ENCODE measurements at places on chromosomes 5 and 9.

DNA sequence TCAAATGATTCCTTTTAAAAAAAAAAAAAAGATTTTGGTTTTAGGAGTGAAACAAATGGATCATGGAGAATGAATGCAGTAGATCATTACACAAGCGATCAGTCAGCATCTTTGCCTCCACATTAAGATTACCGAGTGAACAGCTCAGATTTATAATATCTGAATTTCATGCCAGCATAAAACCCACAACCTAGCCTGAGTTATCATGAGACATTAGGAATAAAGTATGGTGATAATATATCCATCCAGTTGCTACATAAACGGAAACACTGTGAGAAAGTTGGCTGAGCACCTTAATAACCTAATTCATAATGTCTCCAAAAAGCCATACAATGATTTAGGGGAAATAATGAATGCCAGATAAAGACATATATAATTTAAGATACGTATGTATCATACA is 553.1 kb upstream of the TUSC1 start:
- DNase-seq = no peak

DNA sequence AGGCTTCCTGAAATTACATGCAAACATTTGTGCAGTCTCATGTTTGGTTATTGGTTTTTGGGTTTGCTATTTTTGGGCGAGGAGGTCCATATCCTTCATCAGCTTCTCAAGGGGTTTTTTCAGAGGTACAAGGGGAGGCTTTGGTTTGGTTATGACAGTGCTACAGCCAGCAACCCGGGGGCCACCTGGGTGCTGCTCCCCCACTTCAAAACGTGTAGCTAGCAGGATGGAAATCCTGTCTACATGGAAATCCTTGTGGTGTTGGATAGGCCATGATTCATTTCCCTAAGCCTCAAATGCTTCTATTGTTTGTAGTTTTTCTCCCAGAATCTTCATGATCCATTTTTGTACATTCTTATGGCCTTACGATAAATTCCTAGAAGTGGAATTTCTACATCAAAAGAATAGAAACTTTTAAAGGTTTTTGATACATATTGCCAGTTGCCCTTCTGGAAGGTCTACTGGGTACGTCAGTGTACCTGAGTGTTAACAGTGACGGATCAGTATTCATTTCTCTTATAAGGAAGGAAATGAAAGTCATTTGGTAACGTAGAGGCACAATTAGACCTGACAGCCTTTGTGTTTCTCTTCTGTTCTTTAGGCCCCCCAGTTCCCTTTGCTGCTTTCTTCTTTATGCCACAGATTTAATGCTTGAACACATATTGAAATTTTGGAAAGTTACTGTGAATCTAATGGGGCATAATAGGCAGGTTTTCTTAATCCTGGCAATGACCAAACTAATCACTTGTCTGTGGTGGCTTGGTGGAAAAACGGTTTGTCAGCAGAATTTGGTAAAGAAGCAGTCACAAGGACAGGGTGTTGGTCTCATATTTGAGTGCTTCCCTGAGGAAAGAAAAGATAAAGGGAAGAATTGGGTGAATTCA is 69.7 kb upstream of the ABL1 start:
- DNase-seq = no peak

DNA sequence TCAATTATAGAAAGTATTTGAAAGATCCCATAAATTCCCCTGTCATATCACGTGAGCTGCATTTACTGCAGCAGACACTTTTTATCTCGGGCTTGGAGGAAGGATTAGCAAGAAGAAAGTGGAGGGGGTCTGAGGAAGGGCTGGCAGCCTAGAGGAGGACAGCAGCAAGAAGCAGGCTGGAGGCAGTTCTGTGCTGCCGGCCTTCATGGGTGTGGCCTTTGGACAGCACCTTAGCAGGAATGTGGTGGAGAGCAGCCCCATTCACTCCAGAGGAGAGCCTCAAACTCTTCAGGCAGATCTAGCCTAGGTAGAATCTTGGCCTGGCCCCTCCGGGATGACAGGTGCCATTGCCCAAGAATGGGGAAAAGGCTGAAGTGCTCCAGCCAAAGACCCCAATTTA is 89.8 kb upstream of the GABRP start:
- DNase-seq = no peak

GRCh38 chr5:90015584-90016018 is 394.0 kb downstream of the CETN3 start:
- no peak for DNase-seq

DNA sequence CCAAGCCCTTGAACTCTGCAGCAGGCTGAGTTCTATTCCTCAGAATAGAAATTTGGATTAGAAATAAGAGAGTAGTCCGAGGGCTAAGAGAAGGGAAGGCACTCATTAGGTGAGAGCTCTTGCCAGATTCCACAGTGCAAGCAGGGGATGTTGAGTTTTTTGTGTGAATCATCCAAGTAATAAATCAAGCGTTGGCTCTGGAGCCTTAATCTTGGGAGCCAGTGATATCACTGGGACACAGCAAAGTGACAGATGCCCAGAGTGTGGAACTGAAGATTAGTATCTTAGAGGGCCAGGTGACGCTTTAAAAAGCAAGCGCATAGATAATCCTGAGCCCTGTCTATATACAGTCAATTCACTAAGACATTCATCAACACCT is 60.3 kb downstream of the FOXD1 start:
- DNase-seq = no peak

GRCh38 chr5:29382780-29383179 is 1810.7 kb upstream of the CDH6 start:
- no peak for DNase-seq

GRCh38 chr9:97703437-97704344 is 6.6 kb upstream of the XPA start:
- no peak for DNase-seq

GRCh38 chr9:88973281-88974045 is 17.8 kb upstream of the S1PR3 start:
- DNase-seq = no peak

DNA sequence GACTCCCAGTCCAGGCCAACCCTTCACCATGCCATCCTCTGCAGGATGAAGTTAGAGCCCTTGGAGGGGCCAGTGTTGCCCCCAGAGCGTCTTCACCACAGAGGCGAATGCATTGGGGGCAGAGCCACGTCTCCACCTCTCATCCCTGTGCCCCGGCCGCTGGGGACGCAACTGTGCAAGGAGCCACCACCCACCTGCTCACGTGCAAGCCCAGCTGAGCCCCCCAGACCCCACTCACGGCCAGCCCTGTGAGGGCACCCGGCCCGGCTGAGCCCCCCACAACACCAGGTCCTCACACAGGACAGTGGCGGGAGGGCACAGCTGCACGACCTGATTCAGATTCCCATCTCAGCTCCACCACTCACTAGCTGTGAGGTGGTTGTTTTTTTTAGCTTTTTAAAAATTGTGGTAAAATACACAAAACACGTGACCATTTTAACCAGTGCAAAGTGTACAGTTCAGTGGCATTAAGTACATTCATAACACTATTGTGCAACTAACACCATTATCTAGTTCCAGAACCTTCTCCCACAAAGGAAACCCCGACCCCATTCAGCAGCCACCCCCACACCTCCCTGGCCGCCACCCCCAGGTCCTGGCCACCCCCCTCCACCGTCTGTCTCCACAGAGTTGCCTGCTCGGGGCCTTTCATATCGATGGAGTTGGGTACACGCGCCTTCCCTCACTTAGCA is 33.5 kb upstream of the UBAC1 start:
- no peak for DNase-seq

GRCh38 chr9:36903541-36904435 is 130.3 kb downstream of the PAX5 start:
- DNase-seq = peak; percentile 41

GRCh38 chr9:24552526-24553182 is 7.0 kb upstream of the IZUMO3 start:
- DNase-seq = no peak

- no peak for DNase-seq
These were observed 173.2 kb downstream of the CCDC192 start for GRCh38 chr5:127876384-127876783.

GRCh38 chr9:105842023-105842644 is 147.8 kb downstream of the TMEM38B start:
- no peak for DNase-seq

DNA sequence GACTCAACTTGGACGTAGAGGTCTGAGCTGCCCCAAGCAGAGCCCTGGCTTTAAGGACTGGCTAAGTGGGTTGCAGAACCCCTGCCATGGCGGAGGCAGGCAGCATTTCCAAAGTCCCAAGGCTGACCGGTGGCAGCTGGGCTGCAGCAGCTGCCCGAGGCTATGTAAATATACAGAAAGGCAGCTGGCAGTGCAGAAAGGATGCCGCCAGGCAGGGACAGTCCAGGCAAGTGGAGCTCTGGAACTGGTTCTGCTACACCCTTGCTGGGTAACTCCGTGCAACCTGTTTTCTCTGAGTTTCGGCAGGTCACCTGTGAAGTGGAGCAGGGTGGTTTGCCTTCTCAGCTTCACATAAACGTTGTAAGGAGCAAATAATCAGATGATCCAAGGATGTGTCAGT is 46.0 kb downstream of the SHB start:
- DNase-seq = no peak

- DNase-seq = no peak
These were observed 79.0 kb upstream of the TRIM32 start for GRCh38 chr9:116608064-116608463.

GRCh38 chr5:26868504-26868903 is 169.9 kb downstream of the CDH9 start:
- no peak for DNase-seq

DNA sequence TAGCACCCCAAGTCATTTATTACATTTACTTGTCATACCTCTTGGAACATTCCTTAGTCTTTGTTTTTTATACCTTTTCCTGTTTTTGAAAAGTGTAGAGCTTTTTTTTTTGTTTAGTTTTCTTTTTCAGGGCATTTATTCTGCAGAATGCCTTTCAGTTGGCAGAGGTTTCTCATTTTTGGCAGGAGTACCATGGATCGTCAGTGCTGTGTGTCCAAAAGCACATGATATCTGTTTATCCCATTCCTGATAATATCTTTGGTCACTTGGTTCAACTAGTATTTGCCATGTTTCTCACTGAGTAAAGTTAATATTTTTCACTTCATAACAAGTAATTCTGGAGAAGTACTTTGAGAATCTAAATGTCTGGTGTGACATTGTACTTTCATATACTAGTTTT is 10.7 kb downstream of the OGN start:
- DNase-seq = no peak

- DNase-seq = no peak
These were observed 187.7 kb downstream of the TLE4 start for GRCh38 chr9:79759460-79759859.

DNA sequence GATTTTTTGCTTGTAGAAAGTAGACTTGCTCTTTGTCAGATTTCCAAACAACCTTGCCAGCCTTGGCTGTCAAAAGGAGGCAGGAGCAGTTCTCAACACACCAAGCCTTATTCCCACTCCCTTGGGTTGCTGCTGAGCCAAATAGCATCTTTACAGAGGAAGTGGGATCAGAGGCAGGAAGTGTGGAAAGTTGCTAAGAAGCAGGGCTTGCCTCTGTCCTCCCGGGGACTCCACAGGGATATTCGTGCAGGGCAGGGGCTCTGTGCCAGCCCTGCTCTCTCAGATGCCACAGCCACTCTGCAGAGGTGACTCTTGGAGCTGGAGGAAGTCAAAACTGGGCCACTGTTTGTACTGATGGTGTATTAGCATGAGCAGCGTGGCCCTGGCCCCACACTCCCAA is 24.3 kb downstream of the PTPDC1 start:
- no peak for DNase-seq

DNA sequence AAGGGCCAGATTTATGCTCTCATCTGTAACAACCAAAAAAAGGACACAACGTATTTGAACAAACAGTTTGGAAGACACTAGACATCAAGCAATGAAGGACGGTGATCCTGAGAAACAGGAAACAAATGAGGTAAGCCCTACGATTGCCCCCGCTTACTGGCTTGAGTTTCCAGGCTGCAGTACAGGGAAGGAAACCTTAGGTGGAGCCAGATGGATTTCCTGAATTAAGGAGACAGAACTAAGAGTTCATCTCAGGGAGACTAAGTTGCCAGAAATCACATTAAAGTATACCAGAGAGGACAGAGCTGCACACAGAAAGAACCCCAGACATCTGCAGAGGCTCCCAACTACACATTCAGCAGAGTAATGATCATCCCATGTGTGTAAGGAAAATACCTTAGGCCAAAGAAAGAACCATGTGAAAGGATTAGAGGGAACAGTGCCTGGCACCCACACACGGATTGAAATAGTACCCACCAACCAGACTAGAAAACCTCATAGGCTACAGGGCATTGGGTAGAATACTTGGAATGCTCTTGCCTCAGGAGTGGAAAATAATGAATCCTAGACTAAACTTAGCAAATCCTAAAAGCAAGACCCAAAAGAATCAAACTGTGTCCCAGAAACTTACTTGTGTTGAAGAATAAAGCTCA is 99.3 kb upstream of the NIPBL start:
- no peak for DNase-seq

DNA sequence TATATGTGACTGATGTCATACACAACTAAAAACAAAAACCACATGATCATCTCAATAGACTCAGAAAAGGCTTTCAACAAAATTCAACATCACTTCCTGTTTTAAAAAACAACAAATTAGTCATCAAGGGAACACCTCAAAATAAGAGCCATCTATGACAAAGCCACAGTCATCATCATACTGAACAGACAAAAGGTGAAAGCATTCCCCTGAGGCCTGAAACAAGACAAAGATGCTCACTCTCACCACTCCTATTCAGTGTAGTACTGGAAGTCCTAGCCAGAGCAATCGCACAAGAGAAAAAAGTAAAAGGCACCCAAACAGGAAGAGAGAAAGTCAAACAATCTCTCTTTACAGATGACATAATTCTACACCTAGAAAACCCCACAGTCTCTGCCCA is 893.5 kb upstream of the EDIL3 start:
- no peak for DNase-seq

- peak; percentile 23 for DNase-seq
These were observed 37.4 kb downstream of the CPEB4 start for GRCh38 chr5:173925449-173926071.

- DNase-seq = no peak
These were observed 60.9 kb downstream of the ROPN1L start for GRCh38 chr5:10502578-10502977.

- no peak for DNase-seq
These were observed 396.9 kb upstream of the PAPPA start for GRCh38 chr9:115756736-115757135.

DNA sequence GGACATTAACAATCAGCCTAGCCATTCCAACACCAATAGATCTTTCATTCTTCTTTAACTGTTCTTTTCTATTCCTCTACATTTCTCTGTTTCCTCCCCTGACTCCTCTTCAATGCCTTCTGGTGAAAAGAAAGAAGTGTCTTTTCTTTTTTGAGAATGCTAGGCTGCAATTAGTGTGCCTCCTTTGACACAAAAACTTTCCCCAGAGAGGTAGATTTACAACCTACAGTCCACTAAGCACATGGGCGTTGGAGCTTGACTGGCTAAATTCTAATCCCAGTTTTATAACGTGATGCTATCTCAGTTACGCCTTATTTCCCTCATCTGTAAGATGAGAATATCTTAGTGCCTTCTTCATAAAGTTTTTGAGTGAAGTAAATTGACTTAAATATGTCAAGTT is 16.9 kb upstream of the ANKRD55 start:
- DNase-seq = no peak

GRCh38 chr5:174154559-174154958 is 109.1 kb downstream of the NSG2 start:
- DNase-seq = no peak

GRCh38 chr5:134098690-134099089 is 15.8 kb upstream of the TCF7 start:
- no peak for DNase-seq

- DNase-seq = no peak
These were observed 94.0 kb downstream of the PHF2 start for GRCh38 chr9:93670208-93671019.

GRCh38 chr5:166991601-166992000 is 1299.8 kb upstream of the WWC1 start:
- no peak for DNase-seq
